Ascending aorta (tissue), 2 donors: ENCODE measurements at places on chromosomes 7 and 10. TPM values are rescaled to one million over a fixed set of nuclear protein-coding genes. Genes with fewer than 3 reads are reported as not detected.

GRCh38 chr7:214410-215212, 22.2 kb downstream of the FAM20C start:
- H3K4me1 ChIP-seq, result no peaks in the 10 kb centered on the region
- H3K27me3 ChIP-seq, result no peaks in the 10 kb centered on the region
- H3K36me3 ChIP-seq, result peaks cover 27% of the 10 kb centered on the region
- H3K4me3 ChIP-seq, result no peak overlapping the region
- H3K27ac ChIP-seq, result no peak overlapping the region
- no peak for DNase-seq

DNA sequence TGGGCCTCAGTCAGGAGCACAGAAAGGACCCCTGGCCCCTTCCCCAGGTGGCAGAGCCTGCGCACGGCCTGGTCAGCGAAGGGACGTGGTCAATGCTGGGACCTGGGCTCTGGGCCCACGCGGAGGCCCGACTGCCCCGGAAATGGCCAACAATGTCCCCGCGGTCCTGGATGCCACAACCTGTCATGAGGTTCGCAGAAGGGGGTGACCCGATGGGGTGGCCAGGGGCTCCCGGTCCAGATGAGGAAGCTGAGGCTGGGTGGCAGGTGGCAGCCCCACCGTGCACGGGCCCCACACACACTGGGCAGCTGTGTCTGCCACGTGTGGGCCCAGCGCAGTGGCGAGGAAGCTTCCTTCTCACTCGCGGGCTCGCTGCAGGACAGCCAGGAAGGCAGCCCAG, 49.4 kb downstream of the DPYSL4 start:
- H3K27me3 ChIP-seq, result no peaks in the 10 kb centered on the region
- no peak for DNase-seq
- no peak overlapping the region for H3K27ac ChIP-seq
- no peak overlapping the region for H3K4me3 ChIP-seq
- H3K4me1 ChIP-seq, result no peaks in the 10 kb centered on the region

DNA sequence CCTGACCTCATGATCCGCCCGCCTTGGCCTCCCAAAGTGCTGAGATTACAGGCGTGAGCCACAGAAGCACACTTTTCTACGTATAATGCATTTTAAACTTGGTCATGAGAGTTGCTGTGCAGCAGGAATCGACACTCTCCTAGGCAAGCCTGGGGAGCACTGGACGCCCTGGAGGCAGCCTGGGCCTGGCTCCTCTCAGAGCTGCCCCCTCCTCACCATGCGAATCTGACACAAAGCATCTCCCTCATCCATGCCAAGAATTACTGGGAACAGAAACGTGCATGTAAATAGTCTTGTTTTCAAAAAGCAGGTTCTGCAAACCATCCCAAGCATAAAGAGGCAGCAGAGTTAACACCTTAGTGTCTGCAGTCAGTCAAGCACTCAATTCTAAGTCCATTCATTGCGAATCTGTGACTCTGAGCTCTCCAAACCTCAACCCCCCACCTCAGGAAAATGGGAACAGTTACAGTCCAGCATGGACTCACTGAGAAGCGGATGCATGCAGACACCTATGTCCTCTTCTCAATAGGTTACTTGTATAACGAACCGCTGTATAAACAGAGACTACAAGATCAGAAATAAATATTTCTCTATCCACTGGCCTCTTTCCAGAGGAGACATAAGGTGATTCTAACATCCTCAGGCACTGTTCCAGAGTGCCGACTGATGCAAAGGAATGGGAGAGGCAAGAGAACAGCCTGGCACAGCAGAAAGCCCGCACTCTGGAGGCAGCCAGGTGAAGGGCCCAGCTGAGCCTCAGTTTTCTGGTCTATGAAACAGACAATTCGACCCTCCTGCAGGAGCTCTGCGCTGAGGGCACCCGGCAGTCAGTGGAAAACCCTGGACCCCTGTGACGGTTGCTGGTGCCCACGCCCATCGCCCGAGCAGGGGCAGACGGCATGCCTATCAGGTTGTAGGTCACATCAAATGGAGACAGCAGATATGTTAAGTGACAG, 68.9 kb downstream of the MAD1L1 start:
- H3K27ac ChIP-seq, result no peak overlapping the region
- H3K36me3 ChIP-seq, result peaks cover 3% of the 10 kb centered on the region
- H3K27me3 ChIP-seq, result no peaks in the 10 kb centered on the region
- no peak for DNase-seq
- no peaks in the 10 kb centered on the region for H3K4me1 ChIP-seq

The GPR146 gene
- 224 TPM for total RNA-seq

The ZC3HAV1L gene
- 29.1 TPM for total RNA-seq

The GNGT1 gene
- total RNA-seq, result not detected

- no peaks in the 10 kb centered on the region for H3K36me3 ChIP-seq
- H3K27me3 ChIP-seq, result no peaks in the 10 kb centered on the region
- H3K27ac ChIP-seq, result peak overlapping the region; percentile 87
- H3K4me1 ChIP-seq, result peaks cover 35% of the 10 kb centered on the region
- no peak for DNase-seq
These were observed 14.3 kb downstream of the CALML3 start for GRCh38 chr10:5538892-5539651.

DNA sequence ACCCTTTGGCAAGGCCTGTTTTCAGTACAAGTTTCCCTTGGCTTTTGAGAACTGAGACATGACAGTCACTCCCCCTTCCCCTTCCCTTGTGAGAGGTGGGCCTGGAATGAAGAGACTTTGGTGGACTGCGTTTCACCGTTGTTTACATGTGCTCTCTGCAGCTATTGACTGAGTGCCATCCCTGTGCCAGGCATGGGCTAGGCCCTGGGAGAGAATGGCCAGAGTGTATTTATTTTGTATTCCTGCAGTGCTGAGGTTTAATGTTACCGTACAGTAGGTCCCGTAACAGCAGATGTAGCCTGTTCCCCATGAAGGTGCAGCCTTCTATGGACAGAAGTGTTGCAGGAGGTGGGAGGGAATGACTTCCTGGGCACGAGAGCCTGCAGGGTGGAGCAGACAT, 50.0 kb downstream of the TACR2 start:
- H3K36me3 ChIP-seq, result peaks cover 68% of the 10 kb centered on the region
- peak overlapping the region; percentile 96 for H3K27ac ChIP-seq
- no peak overlapping the region for H3K4me3 ChIP-seq
- H3K27me3 ChIP-seq, result no peaks in the 10 kb centered on the region
- peaks cover 36% of the 10 kb centered on the region for H3K4me1 ChIP-seq

- no peak overlapping the region for H3K4me3 ChIP-seq
- DNase-seq, result no peak
- H3K27ac ChIP-seq, result no peak overlapping the region
- H3K36me3 ChIP-seq, result no peaks in the 10 kb centered on the region
- H3K4me1 ChIP-seq, result no peaks in the 10 kb centered on the region
- H3K27me3 ChIP-seq, result no peaks in the 10 kb centered on the region
These were observed 176.4 kb downstream of the CCDC71L start for GRCh38 chr7:106484562-106484961.

The IDE gene
- 22.7 TPM for total RNA-seq

- H3K4me1 ChIP-seq, result peaks cover 11% of the 10 kb centered on the region
- no peak for DNase-seq
- H3K27ac ChIP-seq, result no peak overlapping the region
- no peaks in the 10 kb centered on the region for H3K27me3 ChIP-seq
These were observed 3.4 kb downstream of the PHF14 start for GRCh38 chr7:10977113-10977512.

The ASL gene
- 46.2 TPM for total RNA-seq

DNA sequence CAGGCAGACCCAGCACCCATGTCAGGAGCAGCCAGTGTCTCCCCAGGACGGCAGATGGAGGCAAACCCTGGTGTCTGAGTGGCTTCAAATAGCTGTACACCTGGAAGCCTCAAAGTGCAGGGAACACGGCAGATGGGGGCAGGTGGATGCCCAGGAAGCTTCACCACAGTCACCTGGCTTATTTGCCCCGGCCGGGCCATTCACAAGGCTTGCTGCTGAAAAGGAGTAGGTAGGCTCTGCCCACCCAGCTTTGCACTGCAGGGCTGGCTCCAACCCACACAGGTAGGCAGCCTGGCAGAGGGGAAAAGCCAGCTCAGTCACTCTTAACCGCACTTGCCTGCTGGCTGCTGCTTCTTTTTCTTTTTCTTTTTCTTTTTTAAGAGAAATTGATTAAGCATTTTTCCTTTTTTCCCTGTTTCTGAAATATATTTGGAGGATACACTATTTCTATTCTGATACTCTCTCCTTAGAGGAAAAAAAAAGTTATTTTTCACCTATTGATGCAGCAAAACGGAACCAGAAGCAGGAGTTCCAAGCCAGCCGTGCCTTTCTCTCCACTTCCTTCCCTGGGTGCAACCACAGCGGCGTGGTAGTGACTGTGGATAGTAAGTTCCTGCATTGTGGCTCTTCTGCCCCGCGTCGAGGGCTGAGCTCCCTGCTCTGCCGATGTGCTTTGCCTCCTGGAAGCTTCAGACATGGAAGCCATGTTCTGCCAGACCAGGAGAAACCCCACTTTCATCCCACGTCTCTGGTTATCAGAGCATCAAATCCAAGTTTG, 118.3 kb downstream of the KLF6 start:
- DNase-seq, result no peak
- no peaks in the 10 kb centered on the region for H3K36me3 ChIP-seq
- no peak overlapping the region for H3K27ac ChIP-seq
- no peak overlapping the region for H3K4me3 ChIP-seq
- H3K4me1 ChIP-seq, result no peaks in the 10 kb centered on the region
- H3K27me3 ChIP-seq, result no peaks in the 10 kb centered on the region

DNA sequence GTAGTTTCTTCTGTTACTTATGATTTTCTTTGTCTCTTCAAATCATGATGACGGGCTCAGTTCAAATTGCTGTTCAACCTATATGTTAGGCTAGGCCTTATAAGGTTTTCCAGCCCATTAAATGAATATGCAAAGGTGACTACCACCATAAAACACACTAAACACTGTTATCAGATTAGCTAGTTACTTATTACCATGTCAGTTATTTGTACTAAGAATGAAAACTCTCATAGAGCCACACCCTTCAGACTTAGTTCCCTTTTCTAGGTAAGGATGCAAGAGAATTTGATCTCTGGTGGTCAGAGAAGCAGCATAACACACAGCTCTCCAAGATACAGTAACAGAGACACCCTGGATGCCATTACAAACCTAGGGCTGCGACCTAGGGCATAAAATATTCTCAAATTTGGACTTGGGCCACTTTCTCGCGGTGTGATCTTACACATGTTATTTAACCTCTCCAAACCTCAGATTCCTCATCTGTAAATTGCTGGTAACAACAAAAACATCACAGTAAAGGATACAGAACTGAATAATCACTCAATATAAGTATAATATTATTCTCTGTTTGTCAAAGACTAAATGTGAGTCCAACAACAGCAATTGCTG, 35.6 kb downstream of the ANKMY2 start:
- no peaks in the 10 kb centered on the region for H3K27me3 ChIP-seq
- peaks cover 24% of the 10 kb centered on the region for H3K36me3 ChIP-seq
- no peaks in the 10 kb centered on the region for H3K4me1 ChIP-seq
- no peak overlapping the region for H3K4me3 ChIP-seq
- no peak for DNase-seq
- H3K27ac ChIP-seq, result no peak overlapping the region

DNA sequence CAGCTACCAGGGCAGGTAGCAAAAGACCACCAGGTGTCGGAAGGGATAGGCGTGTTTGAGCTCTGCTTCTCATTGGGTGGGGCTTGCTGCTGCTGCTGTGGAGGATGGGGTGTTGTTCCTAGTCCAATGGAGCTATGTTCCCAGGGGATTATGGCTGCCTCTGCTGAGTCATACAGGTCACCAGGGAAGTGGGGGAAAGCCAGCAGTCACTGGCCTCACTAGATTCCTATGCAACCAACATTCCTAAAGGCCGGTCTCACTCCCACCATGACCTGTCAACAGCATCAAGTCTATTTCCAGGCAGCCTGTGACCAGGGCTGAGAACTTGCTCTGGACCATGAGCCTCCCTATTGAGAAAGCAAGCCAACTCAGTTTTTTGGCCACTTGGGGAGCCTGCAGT, 1160.8 kb downstream of the REEP3 start:
- no peaks in the 10 kb centered on the region for H3K27me3 ChIP-seq
- H3K4me3 ChIP-seq, result no peak overlapping the region
- H3K4me1 ChIP-seq, result no peaks in the 10 kb centered on the region
- H3K27ac ChIP-seq, result no peak overlapping the region

The OR2F2 gene
- total RNA-seq, result not detected

DNA sequence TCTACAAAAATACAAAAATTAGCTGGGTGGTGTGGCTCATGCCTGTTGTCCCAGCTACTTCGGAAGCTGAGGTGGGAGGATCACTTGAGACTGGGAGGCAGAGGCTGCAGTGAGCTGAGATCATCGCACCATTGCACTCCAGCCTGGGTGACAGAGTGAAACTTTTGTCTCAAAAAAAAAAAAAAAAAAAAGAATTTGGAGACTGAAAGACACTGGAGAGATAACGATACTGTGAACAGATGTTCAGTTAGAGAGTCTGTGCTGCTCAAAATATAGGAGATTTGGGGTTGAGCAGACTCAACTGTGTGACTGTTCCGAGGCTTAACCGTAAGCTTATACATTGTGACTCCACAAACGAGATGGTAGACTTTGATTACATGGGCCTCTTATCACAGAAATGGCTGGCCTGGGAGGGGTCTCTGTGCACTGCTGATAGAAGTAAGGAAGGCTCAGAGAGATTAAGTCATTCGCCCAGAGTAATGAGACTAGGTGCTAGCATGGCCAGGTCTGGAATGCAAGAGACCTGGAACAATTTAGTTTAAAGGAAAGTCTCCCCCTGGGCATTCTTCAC, 19.4 kb downstream of the WBP1L start:
- peak overlapping the region; percentile 48 for H3K27ac ChIP-seq
- no peak for DNase-seq
- H3K27me3 ChIP-seq, result no peaks in the 10 kb centered on the region
- no peak overlapping the region for H3K4me3 ChIP-seq

DNA sequence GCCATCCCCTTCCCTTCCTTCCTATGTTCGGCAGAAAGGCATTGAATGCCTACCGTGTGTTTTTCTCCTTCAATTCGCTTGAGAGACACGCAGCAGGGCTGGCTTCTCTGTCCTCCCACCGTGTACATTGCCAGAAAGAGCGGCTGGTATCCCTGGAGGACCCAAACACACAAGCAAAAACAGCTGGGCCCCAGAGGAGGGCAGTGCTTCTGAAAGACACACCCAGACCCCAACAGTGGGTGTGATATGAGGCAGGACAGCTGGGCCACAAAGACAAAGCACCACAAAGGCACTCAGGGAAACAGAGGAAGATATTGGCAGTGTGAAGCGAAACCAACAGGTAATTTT, 133.1 kb upstream of the SH2B2 start:
- peaks cover 11% of the 10 kb centered on the region for H3K36me3 ChIP-seq
- no peak for DNase-seq
- H3K4me1 ChIP-seq, result peaks cover 3% of the 10 kb centered on the region
- H3K27ac ChIP-seq, result no peak overlapping the region
- no peaks in the 10 kb centered on the region for H3K27me3 ChIP-seq

DNA sequence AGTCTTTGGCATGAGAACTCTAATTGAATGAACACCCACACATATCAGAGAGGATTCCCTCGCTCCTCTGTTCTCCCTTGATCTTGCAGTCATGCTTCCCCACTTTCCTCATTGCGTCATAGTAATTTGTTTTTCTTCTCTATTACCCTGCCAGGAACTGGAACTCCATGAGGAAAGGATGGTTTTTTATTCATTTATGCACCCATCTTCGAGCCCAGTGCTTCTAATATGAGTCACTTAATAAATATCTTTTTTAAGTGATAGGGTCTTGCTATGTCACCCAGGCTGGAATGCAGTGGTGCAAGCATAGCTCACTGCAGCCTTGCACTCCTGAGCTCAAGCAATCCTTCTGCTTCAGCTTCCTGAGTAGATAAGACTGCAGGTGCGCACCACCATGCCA, 83.5 kb downstream of the OTUD1 start:
- H3K27me3 ChIP-seq, result no peaks in the 10 kb centered on the region
- H3K36me3 ChIP-seq, result no peaks in the 10 kb centered on the region
- H3K4me3 ChIP-seq, result no peak overlapping the region
- no peak overlapping the region for H3K27ac ChIP-seq
- H3K4me1 ChIP-seq, result no peaks in the 10 kb centered on the region
